ENCODE measurements at places on chromosomes 1 and 21.

DNA sequence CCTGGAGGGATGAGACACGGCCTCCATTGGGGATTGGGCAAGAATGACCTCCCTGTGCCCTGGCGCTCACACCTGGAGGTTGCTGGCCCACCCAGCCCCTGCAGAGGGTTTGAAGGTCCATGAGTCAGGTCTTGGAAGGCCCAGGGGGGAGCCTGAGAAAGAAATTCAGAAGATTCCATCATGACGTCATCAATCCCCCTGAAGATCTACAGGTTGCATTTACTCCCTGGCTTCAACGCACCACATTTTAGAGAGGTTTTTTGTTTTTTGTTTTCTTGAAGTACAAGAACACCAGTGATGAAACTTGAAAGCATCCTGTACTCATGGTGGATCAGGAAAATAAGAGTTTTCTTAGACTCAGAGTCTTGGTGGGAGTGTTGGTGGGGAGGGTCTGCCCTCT, 82.4 kb upstream of the SLC25A33 start:
- DNase-seq = no peak

GRCh38 chr21:15112858-15113257, 48.1 kb upstream of the NRIP1 start:
- peak; percentile 16 for DNase-seq

- DNase-seq = peak; percentile 33
These were observed 124.5 kb upstream of the DPYD start for GRCh38 chr1:98045211-98045766.

GRCh38 chr1:154822717-154823116, 47.4 kb downstream of the KCNN3 start:
- DNase-seq = no peak

GRCh38 chr1:169094897-169095569, 11.5 kb upstream of the ATP1B1 start:
- DNase-seq = no peak

GRCh38 chr1:47940326-47940725, 56.9 kb downstream of the TRABD2B start:
- peak; percentile 65 for DNase-seq

GRCh38 chr1:174519844-174520243, 72.1 kb downstream of the GPR52 start:
- no peak for DNase-seq

GRCh38 chr1:201964261-201964660, 9.0 kb downstream of the TIMM17A start:
- peak; percentile 62 for DNase-seq

GRCh38 chr1:62514746-62515423, 78.0 kb downstream of the USP1 start:
- DNase-seq = peak; percentile 77

GRCh38 chr1:10546896-10547295, 72.1 kb downstream of the PEX14 start:
- peak; percentile 45 for DNase-seq

DNA sequence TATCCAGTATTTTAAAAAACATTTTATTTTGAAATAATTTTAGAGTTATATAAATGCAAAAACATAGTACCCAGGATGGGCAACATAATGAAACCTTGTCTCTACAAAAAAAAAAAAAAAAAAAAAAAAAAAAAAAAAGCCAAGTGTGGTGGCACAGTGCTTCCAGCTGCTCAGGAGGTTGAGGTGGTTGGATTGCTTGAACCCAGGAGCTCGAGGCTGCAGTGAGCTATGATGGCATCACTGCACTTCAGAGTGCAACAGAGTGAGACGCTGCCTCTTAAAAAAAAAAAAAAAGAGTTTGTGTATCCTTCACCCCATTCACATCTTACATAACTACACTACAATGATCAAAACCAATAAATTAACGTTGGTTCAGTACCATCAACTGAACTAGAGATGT, 115.6 kb upstream of the KIF26B start:
- no peak for DNase-seq

DNA sequence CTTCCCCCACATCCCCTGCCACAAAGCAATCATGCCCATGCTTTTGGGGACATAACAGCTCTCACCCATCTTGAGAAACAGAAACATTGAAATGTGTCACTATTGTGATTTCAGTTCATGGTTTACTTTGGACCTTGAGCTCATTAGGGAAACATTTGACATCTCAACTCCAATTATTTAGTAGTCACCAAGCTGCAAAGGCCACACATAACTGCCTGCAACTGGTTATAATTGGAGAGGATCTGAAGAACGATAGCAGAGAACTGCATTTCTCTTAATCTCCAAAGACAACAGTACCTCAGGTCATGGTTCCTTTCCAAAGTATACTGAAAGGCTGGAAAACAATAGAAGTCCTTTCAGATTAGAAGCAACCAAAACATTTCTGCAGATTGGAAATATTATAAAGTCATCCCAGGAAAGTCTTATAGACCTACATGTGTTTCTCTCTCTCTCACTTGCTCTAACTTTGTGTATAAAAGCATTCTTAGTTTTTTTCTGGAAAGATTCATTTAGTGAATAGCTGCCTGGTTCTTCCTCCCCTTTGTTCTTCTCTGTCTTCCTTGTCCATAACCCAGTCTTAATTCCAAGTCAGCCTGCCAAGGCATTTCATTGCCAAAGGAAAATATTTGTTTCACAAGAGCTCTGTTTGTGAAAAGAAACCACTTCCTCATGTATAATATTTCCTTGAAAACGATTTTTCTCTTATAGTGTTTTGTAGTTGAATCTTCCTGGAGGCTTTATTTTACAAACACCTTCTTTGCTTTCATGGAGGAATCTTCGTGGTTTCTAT, 426.8 kb downstream of the ADGRL2 start:
- peak; percentile 15 for DNase-seq

- DNase-seq = no peak
These were observed 26.9 kb upstream of the GPR88 start for GRCh38 chr1:100511058-100511457.

- DNase-seq = no peak
These were observed 102.5 kb upstream of the KIF26B start for GRCh38 chr1:245052258-245052657.

GRCh38 chr1:25664357-25665199, 48.0 kb downstream of the MAN1C1 start:
- no peak for DNase-seq
